ENCODE measurements at places on chromosomes 2 and 18.

DNA sequence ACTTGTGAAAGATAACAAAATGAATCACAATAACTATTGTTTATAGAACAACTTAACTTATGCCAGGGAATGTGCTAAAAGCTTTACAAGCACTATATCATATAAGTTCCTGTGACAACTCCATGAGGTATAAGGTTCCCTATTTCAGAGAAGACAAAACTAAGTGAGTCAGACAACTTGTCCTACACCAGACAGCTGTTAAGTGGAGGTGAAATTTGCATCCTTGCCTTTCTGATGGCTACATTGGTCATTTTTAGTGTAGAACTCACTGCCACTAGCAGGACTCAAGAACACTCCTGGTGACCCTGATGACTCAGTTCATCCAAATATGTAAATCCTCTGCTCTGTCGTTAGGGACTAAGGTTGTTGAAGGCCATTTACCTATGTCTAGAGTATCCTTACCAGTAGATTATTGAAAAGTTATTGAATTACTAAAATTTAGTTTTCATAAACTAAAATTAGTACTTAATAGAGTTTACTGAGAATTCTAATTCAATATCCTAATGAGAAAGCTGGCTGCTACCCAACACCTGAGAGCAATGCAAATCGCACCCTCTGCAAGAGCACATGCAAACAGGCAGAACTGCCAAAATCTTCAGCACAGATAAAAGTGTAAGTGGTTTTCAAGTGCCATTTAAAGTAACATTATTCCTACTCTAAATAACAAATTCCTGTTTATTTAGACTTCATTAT, 636.2 kb downstream of the NRXN1 start:
- DNase-seq: no peak

DNA sequence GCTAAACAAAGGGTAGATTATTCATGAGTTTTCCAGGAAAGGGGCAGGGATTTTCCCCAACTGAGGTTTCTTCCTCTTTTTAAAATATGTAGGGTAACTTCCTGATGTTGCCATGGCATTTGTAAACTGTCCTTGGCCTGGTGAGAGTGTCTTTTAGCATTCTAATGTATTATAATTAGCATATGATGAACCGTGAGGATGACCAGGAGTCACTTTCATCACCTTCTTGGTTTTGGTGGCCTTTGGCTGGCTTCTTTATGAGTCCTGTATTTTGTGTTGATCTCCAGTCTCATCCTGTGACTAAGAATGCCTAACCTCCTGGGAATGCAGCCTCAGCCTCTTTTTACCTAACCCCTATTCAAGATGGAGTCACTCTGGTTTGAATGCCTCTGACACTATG, 391.0 kb upstream of the LINC00305 start:
- no peak for DNase-seq

- DNase-seq: no peak
These were observed 25.6 kb downstream of the GNLY start for GRCh38 chr2:85719609-85720240.

DNA sequence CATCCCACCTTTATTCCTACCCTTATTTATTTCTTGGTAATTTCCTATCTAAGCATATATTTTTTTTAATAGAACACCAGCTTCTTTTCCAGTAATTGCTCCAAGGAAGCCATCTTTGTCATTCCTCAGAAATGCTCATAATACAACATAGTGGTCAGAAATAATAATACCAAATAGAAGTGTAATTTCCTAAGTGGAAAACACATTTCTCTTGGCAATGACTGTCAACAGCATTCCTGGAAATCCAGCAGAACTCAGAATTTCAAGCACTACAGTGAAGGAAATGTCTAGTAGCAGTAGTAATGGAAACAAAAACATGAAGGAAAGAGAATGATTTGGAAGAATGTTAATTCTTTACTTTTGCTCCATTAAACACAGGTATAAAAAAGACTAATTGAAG, 56.6 kb downstream of the GDF7 start:
- peak; percentile 61 for DNase-seq

DNA sequence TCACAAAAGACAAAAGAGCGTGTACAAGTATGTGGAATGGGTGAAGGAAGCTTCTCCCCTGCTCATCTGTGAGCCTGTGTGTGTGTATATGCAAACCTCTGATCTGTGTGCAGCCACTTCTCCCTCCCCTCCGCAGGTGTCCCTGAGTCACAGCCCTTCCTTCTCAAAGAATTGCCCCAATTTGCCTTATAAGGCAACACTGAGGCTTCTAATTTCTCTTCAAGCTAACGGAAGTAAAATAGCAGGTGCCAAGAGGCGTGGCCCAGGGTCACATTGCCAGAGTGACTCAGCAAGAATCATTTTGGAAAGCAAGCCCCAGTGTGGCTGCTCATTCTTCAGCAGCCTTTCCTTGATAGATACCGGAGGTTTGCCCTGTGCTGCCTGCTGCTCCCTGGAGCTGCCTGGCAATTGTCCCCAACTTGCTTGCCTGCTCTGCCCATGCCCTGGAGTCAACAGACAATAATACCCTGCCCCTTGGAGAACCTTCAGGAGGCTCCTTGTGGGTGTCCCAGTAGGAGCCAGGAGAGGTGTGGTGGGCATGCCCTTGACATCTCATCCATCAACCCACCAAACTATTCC, 37.3 kb upstream of the BMP10 start:
- DNase-seq: peak; percentile 65

DNA sequence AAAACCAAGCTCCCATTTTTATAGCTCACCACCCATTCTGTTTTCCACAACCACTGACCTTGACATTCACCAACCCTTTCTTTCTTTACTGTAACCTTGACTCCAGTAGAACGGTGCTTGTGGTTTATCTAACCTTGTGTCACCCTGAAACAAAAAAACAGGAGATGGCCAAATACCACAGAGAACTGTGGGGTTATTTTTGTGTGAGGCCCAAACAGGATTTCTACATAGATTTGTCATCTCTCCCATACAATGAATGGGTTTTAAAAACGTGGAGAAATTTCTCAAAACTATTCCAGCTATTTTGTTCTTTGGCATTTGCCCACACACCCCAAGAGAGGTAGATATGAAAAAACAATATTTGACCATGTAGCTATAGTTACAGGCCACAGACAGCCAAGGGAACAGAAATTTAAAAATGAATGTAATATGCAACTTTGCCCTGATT, 231.3 kb upstream of the TANK start:
- peak; percentile 98 for DNase-seq

DNA sequence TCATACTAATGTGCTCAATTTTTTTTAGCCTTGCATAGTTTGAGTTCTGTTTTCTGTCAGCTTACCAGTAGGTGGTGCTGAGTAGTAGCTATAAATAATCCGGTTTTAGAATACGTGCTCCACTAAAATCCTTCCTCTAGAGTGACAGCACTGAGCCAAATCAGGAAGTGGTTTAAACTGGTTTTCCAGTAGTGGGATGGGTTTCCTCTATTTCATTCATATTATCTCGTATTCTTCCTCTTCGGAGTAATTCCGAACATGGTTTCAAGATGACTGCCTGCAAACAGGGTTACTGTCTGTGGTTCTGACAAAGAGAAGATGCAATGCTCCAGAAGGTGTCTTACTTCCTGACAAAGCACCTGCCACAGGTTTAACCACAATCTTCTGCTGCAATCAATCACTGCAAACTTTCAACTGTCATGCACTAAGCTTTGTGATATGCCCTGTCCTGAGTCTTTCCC, 496.9 kb upstream of the VRK2 start:
- DNase-seq: no peak

GRCh38 chr18:30920351-30920750, 122.2 kb downstream of the DSC3 start:
- DNase-seq: no peak

- peak; percentile 45 for DNase-seq
These were observed 68.1 kb downstream of the EN1 start for GRCh38 chr2:118779362-118779761.

GRCh38 chr18:59386909-59387686, 28.0 kb upstream of the LMAN1 start:
- DNase-seq: no peak

DNA sequence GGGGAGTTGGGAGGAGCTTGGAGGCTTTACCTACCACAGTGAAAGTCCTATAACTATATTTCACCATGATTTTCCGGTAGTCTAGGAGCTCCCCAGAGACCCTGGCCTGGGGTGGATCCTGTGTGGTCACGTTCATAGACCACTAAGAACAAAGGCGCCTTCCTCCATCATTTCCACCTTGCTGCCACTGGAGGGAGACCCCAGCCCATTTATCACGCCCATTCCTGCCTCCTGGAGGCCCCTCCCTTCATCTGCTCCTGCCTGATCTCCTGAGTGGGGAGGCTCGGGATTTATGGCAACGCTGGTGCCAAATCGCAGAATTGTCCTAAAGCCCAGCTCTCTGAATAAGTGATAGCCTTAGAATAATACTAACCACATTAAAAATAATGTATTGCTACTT, 507.6 kb upstream of the SPHKAP start:
- DNase-seq: no peak

Data from AG10803 (cell line).